ENCODE measurements at places on chromosomes 4 and X. TPM values are rescaled to one million over a fixed set of nuclear protein-coding genes. Genes with fewer than 3 reads are reported as not detected.

Gene PF4V1
- total RNA-seq, result 0.33 TPM

Gene HTR2C
- total RNA-seq, result under 0.01 TPM

Gene XAGE1A
- not detected for total RNA-seq

Gene ARSD
- total RNA-seq, result 11.0 TPM

Gene EXOSC9
- total RNA-seq, result 96.1 TPM
